Stimulated activated CD4-positive, alpha-beta T cell treated with anti-CD3 and anti-CD28 coated beads, Interleukin-12 subunit alpha, Interleukin-12 subunit beta, amount 100 ng/mL, for 48 hours (primary cell): ENCODE measurements at places on chromosomes 1 and 21.

GRCh38 chr1:209577346-209577745, 6.2 kb upstream of the CAMK1G start:
- no peak for DNase-seq

- no peak for DNase-seq
Observed at GRCh38 chr1:94669198-94669597, 127.6 kb upstream of the F3 start.

DNA sequence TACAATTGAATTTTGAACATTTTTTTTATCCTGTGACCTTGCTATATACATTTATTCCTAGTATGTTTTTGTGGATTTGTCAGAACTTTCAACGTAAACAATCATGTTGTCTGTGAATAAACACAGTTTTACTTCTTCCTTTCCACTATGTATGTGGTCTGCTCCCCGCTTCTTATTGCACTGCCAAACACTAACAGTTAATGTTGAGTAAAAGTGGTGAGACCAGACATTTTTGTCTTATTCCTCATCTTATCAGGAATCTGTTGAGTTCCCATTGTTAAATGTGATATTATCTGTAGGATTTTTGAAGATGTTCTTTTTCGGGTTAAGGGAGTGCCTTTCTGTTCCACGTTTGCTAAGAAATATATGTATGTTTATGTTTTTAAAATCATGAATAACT, 45.9 kb downstream of the CAMSAP2 start:
- DNase-seq, result no peak

DNA sequence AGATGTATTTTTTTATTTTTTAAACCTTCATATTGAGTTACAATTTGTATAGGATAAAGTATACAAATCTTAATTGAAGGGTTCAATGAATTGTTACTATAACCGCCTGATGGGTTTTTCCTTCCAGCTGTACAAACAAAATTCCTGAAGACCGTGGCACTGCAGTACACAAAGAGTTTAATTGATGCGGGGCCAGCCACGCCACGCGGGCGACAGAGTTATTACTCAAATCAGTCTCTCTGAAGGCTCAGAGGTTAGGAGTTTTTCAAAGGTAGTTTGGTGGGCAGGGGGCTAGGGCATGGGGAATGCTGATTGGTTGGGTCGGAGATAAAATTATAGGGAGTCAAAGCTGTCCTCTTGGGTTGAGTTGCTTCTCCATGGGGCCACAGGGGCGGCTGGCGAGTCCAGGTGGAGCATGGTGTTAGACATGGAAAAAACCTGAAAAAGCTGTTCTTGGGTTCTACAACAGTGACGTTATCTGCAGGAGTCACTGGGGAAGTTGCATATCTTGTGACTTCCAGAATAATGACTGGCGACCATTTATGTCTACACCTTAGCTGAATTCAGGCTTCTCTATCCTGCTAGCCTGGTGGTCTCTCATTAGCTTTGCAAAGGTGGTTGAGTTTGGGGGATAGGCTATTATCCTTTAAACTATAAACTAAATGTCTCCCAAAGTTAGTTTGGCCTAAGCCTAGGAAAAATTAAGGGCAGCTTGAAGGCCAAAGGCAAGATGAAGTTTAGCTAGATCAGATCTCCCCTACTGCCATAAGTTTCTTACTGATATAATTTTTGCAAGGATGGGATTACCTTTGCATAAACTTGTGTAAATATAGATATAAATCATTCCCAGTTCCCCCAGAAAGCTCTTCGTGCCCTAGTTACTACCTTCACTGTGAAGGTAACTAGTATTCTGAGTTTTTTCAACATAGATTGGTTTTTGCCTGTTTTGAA, 13.0 kb upstream of the TMEM9 start:
- DNase-seq, result no peak

DNA sequence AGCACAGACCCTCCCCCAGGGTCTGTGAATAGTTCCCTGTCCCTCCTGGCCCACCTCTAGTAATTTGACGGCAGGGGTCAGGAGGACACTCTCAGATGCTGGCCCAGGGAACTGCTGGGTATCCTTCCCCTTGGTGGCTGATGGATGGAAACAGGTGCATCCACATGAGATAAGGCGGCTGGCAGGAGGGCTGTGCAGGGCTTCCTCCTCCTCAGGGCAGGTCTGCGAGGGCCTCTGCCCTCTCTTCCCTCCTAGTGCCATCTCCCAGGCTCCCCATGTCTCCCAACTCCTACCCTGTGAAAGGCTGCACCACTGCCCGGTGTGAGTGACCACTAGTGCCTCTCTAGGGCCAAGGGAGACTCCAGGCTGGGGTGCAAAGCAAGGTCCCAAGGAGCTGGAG, 123.9 kb downstream of the GLIS1 start:
- no peak for DNase-seq

- no peak for DNase-seq
Observed at GRCh38 chr1:107138166-107138565, 2.7 kb upstream of the NTNG1 start.

DNA sequence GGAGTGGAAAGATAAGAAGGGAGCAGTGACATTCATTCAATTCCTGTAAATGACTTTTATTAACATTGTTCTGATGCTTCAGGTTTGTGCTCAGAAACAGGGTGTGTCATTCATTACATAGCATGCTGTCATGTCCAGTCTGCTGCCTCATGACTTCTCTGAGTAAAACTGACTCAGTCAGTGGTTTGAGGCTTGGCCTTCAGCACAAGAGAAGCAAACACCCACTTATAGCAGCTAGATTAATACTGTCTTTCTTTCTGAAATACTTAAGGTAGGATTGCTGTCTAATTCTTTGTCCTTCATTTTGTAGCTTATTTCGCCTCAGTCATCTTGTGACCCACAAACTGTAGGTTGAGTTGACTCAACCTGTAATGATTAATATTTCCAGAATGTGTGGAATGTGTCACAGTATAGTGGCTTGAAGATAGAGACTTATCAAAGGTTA, 32.9 kb downstream of the RASAL2 start:
- DNase-seq, result no peak

DNA sequence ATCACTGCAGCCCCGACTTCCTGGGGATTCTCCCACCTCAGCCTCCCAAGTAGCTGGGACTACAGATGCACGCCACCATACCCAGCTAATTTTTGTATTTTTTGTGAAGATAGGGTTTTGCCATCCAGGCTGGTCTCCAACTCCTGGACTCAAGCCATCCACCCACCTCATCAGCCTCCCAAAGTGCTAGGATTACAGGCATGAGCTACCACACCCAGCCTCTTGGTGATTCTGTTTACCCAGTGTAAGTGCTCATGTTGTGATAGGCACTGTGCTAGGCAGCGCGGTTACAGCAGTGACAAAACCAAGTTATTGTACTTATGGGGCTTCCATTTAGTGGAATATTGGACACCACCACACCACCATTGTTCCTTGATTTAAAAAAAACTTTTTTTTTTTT, 9.7 kb upstream of the STX12 start:
- no peak for DNase-seq

GRCh38 chr1:56095696-56096665, 483.4 kb downstream of the PLPP3 start:
- no peak for DNase-seq

- no peak for DNase-seq
Observed at GRCh38 chr1:62726011-62726442, 37.8 kb upstream of the DOCK7 start.
